ENCODE measurements at places on chromosomes 5 and 9.

DNA sequence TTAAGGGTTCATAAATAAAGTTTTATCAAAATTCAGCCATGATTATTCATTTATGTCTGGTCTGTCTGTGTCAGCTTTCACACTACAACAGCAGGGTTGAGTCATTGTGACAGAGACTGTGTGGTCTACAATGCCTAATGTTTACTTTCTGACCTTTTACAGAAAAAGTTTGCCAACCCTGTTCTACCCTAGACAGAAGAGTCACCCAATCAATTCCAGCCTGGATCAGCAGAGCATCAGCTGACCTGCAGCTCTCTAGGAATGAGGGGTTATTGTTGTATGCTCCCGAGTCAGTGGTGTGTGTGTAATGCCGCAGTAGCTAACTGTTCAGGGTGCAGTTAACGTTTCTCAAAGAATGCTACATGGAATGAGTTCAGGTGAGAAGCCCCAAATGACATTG lies 87.3 kb downstream of the HRH2 start:
- DNase-seq: no peak

DNA sequence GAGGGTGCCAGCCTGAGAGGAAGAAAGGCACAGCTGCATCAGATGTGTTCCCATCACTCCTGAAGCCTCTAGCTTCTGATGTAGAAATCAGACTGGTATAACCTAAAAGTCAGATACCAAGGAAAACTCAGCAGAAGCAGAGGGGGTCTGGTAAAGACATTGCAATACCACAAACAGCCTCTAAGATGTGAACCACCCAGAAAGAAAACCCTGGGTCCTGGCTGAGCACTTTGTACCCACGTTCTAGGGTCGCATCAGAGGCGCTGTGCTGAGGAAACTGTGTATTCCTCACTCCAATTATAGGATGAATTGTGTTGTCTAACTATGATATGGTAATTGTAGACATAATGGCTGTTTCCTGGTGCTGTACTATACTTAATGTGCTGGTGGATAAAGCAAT lies 275.6 kb downstream of the IRX2 start:
- no peak for DNase-seq

DNA sequence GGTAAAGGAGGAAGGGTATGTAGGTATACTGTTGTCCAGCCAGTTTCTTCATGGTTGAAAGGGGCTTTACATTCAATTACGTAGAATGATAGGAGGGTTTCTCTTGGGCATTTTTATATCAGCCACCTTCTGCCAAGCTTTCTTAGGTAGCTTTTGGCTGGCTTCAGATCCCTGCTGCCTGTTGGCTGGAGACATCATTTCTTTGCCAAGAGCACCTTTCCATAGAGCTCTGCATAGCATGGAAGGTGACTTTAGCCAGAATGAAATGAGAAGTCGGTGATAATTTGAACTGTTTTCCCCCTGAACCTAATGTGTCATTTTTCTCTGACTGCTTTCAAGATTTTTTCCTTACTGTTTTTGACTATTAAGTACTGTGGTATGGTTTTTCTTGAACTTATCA lies 26.9 kb downstream of the TMEFF1 start:
- peak; percentile 69 for DNase-seq

DNA sequence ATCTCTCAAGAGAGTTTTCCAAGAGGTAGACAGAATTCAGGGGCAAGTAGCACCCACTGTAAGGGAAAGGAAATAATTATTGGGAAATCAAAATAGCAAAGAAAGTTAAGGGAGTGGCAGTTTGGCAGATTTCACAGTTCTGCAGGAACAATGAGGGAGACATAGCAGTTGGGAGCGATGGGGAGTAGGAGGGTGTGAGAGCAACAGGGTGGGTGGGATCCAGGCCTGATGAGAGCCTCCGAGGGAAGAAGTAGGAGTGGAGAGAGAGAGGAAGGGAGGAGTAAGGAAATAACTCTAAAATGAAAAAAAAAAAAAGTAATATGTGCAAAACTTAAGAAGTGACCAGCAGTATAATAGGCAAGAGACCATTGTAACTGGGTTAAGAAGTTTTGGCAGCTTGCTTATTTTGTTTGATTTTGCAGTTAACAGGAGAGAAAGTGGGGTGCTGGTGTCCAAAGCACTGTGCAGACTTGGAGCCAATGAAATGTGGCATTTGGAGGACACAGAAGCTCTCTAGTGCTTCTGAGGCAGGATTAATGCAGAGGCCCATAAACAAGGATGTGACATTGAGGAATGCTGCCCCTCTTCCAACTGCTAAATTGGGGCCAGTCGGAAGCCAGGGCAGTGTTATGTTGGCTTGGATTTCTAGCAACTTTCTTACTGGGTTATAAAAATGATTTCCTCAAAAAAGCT lies 10.2 kb downstream of the TNFAIP8 start:
- DNase-seq: no peak

GRCh38 chr5:5285906-5286305 lies 136.6 kb upstream of the ICE1 start:
- no peak for DNase-seq

GRCh38 chr9:89662718-89663613 lies 58.2 kb downstream of the GADD45G start:
- peak; percentile 33 for DNase-seq

- no peak for DNase-seq
These were observed 46.2 kb downstream of the DMRT2 start for GRCh38 chr9:1096155-1096964.
